ENCODE measurements at places on chromosomes 2 and 18. TPM values are rescaled to one million over a fixed set of nuclear protein-coding genes. Genes with fewer than 3 reads are reported as not detected.

The RGPD4 gene
- total RNA-seq = 0.05 TPM

The MROH2A gene
- total RNA-seq = 0.32 TPM

The TACR1 gene
- total RNA-seq = 1.9 TPM

The DLX1 gene
- 0.21 TPM for total RNA-seq

The UGT1A8 gene
- 0.16 TPM for total RNA-seq

The CNRIP1 gene
- 38.0 TPM for total RNA-seq

GRCh38 chr2:134773759-134774742 lies 55.3 kb upstream of the TMEM163 start:
- DNase-seq = no peak

- DNase-seq = no peak
Measured at GRCh38 chr18:74395006-74395405, 62.1 kb downstream of the DIPK1C start.

DNA sequence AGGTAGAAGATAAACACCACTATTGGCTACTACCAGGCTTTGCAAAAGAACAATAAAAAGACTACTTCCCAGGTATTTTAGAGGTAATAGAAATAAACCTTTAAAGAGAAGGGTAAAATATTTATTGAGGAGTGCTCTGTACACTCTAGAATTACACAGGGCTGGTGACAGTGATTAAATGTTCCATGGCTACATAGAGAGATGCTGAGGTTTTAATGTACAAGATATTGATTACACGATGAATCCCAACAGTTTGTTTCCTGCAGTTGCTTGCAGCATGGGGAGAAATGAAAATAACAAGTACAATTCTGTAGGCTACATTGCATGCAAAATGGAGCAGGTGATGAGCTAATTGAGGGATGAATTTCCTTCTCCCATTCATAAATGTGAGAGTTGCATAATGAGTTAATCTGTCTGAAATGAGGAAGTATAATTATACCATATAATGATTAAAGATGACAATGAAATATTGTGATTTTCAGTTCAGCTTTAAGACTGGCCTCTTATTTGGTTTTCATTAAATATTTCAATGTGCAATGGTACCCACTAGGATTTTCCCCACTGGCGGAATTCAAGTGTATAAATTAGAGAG lies 266.1 kb downstream of the SOCS6 start:
- no peak for DNase-seq

- DNase-seq = no peak
Measured at GRCh38 chr2:219001577-219002394, 8.6 kb upstream of the CRYBA2 start.

GRCh38 chr2:155905657-155906056 lies 426.9 kb downstream of the NR4A2 start:
- DNase-seq = no peak

DNA sequence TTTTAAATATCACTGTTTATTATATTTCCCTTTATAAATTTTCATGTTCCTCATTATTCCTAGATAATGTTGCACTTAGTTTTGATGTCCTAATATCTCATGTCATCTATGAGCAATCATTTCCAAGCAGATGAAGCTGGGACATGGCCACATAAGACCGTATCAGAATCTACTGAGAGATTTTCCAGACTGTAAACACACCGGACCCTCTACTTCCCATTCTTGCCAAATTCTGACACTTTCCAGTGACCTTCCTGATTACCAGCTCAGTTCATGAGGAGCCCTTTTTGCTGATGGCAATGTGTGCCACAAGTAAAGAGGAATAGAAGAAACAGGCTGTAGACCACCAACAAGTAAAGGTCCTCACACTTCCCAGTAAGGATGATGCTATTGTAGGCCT lies 20.3 kb upstream of the PDE1A start:
- no peak for DNase-seq

- no peak for DNase-seq
Measured at GRCh38 chr2:193348055-193348454, 1153.3 kb upstream of the TMEFF2 start.

- DNase-seq = no peak
Measured at GRCh38 chr2:20672201-20672951, 5.4 kb downstream of the GDF7 start.

- DNase-seq = no peak
Measured at GRCh38 chr2:40967451-40967850, 515.6 kb upstream of the SLC8A1 start.

- DNase-seq = no peak
Measured at GRCh38 chr2:54396107-54396506, 60.0 kb upstream of the SPTBN1 start.

GRCh38 chr18:43001821-43002220 lies 113.7 kb downstream of the RIT2 start:
- no peak for DNase-seq

GRCh38 chr18:9870431-9871008 lies 15.3 kb upstream of the TXNDC2 start:
- DNase-seq = no peak

- DNase-seq = no peak
Measured at GRCh38 chr2:59027320-59027719, 786.2 kb upstream of the FANCL start.

GRCh38 chr2:132859590-132859989 lies 189.6 kb upstream of the LYPD1 start:
- no peak for DNase-seq

DNA sequence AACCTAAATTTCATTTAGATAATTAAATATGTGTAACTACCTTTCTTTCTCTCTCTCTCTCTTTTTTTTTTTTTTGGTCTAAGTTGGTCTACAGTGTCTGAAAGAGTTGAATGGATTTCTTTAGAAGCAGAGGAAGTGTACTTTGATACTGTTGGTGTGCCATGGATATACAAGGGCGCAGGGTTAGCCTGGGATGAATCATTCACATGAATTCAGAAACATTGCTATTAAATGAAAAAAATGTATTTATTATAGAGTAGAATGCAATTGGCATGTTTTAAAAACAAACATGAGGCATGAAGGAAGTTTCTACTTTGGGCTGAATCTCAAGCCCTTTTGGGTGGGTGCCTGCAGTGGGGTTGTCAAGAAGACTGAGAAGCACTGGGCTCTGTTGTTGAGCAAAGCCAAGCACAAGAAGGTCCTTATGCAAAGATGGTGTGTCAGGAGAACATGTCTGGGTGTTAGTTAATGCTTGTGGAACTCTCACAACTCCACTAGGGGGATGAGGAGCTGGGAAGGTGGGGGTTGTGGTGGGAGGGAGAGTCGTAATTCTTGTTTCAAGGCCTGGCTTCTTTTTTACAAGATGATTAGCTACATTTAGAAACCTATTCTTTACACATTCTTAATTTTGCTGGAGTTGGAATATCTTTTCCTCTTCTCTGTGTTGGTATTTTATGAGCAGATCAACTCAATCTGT lies 57.9 kb downstream of the LYPD6 start:
- no peak for DNase-seq

Measured in urinary bladder (tissue), 4 donors.